ENCODE measurements at places on chromosomes 1 and 21.
A peak's percentile ranks its signal among the peaks of the same experiment; 100 is the strongest.

- DNase-seq: no peak
Measured at GRCh38 chr1:63892632-63893395, 119.0 kb downstream of the ROR1 start.

DNA sequence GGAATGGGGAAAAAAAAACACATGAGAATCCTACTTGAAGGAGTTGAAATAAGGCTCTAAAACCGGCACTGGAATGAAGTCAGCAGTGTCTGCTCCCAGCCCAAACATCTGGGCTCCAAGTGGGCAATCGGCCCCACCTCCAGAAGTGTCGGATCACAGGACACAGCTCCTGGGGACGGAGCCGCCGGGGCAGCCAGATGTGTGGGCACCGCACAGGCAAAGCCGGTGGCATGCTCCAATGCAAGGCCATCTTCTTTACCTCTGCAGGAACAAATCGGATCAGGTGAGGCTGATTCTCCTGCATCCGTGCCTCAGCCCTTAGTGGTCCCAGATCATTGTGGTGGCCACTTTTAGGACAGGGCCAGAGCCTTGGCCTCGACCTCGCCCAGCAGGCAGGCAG lies 156.7 kb downstream of the PRDM16 start:
- no peak for DNase-seq

DNA sequence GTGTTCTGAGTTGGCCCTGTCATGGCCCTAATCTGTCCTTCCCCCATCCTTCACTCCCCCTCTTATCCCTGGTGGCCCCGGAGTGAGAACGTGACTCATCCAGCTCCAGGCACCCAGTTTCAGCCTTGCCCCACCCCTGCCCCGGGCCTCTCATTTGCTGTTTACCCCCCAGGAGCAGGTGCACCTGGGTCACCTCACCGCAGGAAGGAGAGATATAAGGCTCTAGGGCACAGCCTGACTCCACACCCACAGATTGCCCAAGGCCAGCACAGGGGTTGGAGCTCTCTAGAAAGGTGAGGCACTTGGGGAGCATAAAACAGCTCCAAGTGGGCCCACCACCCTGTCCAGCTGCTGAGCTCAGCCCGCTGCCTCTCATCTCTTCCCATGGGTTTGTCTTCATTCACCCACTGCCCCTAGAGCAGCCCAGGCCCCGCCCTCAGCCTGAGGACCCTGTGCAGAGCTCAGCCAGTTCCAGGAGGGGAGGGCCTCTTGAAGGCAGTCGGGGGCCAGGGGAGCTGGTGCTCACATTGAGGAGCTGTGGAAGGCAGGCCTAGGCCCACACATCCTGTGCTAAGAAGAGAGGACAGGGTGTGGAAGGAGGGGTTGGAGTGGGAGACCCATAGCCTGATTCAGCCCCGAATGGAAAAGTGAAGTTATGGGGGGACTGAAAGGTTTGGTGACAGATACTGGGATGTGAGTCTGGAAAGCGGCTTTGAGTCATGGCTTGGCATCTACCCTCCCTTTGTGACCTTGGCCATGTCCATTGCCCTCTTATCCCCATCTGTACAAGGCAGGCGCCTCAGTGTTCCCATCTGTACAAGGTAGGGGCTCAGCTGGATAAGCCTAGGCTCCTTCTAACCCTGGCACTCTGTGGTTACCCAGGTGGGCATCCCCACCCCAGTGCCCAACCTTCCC lies 16.1 kb upstream of the GPR37L1 start:
- no peak for DNase-seq

DNA sequence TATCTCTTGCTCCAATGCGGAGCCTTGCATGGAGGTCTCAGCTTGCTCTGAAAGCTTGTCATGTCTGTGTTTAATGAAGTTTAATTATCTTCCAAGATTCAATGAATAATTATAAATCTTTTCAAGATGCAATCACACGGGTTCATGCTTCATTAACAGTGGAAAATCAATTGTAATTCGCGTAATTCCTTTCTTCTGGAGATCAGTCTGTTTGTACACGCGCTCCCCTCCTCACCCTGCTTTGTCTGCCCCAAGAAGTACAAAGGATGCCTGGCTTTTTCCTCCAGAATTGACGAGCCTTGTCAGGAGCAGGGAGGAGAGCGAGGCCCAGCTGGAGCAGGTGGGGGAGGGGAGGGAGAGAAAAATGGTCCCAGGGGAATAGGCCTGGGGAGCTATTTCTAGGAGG lies 65.0 kb upstream of the DISP3 start:
- peak; percentile 45 for DNase-seq

- no peak for DNase-seq
Measured at GRCh38 chr1:20893931-20894330, 106.8 kb upstream of the HP1BP3 start.

GRCh38 chr21:34890724-34891612 lies 158.1 kb downstream of the RUNX1 start:
- no peak for DNase-seq

- no peak for DNase-seq
Measured at GRCh38 chr21:39373634-39374033, 24.7 kb upstream of the HMGN1 start.
